Globus pallidus (tissue), 1 donor: ENCODE measurements at places on chromosomes 6 and 20.

- DNase-seq = no peak
Observed at GRCh38 chr20:10946124-10946880, 272.5 kb upstream of the JAG1 start.

- DNase-seq = no peak
Observed at GRCh38 chr6:31597006-31597405, 4.2 kb upstream of the NCR3 start.

DNA sequence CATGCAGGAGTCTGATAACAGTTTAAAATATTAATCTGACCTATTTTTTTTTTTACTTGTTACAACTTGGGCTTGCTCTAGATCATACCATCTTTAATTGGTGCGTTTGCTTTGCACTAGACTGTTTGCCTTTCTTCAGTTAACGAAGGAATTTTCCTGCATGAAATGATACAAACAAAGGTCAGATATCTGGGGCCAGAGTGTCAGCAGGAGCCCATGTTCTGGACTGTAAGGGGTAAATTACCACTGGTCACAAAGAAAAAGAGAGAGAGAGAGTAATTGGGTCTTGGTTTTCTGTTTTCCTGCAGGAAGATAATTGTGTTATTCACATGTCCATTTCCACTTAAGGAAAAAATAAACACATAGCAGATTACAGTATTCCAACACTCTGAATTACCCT, 399.4 kb upstream of the MARCKS start:
- DNase-seq = no peak

DNA sequence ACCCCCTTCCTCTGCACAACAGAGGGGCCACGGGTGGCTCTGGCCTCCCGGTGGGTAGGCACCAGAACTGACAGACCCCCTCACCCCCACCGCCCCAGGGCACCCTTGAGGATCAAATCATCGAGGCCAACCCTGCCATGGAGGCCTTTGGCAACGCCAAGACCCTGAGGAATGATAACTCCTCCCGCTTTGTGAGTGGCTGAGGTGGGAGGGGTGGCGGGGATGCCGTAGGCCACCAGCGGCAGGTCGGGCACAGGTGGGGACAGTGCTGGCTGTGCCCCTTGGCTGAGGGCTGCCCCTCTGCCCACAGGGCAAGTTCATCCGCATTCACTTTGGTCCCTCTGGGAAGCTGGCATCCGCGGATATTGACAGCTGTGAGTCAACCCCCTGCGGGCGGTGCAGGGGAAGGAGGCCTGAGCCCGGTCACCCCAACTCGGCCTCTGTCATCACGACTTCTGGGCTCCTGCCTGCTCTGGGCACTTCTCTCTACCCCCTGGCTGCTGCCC, 29.1 kb downstream of the MYH7B start:
- no peak for DNase-seq

GRCh38 chr20:24977797-24978196, 14.8 kb downstream of the APMAP start:
- DNase-seq = peak; percentile 72

GRCh38 chr20:52127309-52127708, 64.3 kb downstream of the ZFP64 start:
- no peak for DNase-seq

GRCh38 chr20:11702721-11703518, 214.8 kb upstream of the BTBD3 start:
- DNase-seq = no peak

DNA sequence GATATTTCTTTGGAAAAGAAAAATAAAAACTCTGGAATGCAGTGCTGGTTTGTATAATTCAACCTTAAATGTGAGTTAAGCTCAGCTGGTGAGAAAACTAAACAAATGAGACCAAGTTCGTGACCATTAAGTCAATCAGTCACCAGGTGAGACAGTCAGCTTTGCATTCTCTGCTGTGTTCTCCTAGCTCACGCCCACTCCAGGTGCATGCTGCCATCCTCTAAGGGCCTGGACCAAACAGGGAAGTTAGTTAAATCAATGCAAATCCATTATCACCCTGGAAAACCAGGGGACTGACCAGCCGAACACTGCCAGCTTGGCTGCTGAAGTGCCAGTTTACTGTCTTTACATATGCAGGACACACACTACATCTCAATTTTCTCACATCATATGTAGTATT, 7.2 kb downstream of the TPBG start:
- no peak for DNase-seq

- no peak for DNase-seq
Observed at GRCh38 chr20:21342656-21343345, 39.7 kb downstream of the XRN2 start.

DNA sequence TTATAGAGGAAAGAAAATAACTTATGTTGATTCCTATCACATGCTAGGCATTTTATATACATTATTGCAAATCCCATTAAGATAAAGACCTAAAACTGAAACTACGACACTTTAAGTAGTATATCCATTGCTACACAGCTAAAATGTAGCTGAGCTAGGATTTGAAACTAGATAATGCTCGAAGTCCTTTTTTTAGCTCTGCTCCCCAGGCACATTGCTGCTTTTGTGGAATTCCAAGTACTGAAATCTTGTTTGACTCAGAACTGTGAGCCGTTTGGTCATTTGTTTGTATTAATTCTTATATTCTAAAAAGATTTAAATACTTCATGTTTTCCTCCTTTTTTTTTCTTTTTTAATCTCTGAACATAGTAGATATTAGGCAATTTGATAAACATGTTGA, 644.8 kb downstream of the HACE1 start:
- no peak for DNase-seq

GRCh38 chr6:121645100-121645745, 209.8 kb downstream of the GJA1 start:
- DNase-seq = no peak

DNA sequence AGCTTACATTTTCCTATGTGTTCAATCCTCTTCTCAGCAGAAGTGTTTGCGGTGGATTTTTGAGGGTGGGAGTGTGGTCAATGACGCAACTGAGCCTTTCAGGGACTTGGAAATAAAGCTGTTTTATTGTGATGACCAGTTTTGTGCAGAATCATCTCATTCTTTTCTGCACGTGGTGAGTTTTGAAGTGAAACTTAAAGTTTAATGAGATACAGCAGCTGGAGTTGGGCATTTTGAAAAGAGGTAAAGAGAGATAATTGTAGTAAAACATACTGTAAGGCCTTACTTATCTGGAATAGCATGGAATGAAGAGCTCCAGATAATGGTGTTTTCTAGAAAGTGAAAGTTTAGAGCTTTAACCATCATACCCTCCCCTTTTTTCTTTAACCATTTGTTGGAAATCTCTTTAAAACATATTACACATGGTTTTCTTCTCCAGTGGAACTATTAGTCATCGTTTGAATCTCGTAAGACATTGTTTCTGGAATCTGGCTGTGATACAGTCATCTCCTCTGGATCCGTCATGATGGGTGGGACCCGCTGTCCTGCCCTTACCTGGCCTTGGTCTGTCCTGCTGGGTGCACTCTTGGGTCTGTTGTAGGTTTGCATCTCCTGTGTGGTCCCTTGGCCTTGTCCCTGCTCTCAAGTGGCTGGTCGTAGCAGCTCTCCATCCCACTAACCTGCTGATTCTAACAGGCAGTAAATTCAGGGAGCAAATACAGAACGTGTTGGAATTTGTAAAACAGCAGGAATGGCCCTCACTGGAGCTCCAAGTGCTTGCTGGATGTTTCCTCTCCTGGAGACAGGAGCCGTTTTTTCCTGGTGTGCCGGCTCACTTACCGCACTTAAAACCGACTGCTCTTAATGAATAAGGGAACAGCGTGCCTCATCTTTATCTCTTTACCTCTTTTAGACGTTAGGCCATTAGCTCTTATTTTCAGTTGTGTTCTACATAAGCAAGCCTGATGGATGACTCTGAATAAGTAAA, 29.8 kb downstream of the UST start:
- DNase-seq = no peak

GRCh38 chr6:39152262-39152661, 37.3 kb upstream of the SAYSD1 start:
- DNase-seq = no peak

DNA sequence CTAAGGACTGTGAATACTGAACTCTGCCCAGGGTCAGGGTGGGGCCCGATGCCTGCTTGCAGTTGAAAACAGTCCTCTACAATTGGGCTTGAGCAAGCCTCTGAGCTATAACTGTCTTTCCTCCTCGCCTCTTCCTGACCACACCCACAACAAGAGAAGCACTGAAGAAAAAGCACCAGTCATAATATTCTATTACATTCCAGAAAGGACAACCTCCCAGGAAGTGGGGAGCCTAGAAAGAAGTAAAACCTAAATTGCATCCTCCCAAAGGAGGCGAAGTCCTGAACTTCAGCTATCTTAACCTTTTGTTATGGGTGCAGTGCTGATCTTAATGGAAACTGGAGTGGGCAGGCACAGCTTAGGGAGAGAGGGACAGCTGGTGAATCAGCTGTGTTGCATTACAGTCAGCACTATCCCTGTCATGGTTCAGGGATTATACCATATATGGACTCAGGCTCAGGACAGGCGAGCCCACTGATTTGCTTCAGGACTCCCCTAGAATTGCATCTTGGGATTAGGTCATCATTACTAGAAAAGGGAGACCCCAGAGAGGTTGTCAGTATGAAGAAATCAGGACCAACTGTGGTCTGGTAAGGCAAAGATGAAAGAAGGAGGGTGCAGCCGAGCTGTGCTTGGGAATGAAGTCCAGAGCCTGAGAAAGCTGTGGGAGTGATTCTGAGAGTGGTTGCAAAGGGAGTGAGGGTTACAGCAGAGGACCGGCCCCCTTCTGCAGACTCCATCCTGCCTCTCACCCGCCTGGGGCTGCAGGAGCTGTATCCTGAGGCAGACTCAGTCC, 18.3 kb upstream of the TRAM2 start:
- DNase-seq = no peak

DNA sequence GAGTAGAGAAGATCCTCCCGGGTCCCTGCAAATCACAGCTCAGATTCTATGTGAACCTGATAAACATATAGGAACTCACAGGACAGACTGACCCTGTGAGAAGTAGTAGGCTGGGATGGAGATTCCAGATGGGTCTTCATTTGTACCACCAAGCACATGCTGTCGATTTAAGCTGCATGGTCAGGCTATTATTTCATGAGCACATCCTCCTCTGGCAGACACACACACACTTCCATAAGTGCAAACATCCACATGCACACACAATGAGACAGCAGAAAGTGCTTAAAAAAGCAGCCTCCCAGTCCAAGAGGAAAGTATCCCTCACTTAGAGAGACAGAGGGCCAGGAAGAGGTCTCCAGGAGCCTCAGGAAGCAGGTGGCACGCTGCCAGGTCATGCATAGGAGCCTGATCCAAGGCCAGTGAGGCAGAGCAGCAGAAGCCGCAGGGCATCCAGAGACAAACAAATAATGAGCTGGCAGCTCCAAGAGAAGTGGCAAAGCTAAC, 131.8 kb downstream of the UNC5CL start:
- DNase-seq = no peak

- DNase-seq = no peak
Observed at GRCh38 chr6:47376930-47377329, 67.2 kb upstream of the TNFRSF21 start.

DNA sequence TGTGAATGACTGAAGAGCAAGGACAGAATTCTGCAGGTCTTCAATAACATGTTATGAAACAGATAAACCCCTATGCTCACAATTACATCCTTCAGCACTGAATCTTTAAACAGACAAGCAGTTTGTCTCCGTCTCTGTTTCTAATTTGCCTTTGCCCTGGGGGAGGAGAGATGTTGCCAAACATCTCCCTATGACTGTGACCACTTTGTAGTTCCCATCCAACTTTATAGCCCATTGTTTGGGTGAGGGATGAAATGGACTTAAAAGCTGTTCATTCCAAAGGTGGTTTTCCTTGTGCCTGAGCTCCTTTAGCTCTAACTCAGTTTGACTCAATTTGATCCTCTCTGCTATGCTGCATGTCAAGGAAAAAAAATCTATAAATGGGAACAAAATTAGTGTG, 19.5 kb upstream of the ADTRP start:
- no peak for DNase-seq

DNA sequence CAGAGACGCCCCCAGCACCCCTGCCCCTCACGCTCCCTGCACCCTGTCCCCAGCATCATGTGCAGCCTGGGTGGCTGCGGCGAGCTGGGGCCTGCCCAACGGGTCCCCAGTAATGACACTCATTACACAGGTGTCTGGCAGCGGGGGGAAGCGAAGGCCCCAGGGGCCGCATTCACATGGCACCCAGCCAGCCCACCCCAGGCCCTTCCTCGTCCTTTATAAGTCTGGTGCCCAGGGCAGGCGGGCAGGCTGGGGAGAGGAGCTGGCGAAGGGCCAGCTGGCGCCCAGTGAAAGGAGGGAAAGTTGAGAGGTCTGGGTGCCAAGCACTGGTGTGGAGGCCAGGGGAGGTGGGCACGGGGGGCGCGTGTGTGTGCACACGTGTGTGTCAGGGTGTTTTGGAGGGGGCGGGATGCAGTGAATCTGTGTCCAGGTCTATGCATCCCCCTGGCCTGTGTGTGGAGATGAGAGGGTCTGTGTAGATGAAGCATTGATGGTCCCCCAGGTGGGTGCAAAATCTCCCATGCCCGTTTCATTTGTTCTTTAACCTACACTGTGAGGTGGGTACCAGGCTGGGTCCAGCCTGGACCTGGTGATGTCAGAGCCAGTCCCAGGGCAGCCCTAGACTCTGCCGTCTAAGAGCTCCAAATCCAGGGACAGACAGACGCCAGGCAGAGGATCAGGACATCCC, 105.3 kb downstream of the CEBPB start:
- DNase-seq = no peak

DNA sequence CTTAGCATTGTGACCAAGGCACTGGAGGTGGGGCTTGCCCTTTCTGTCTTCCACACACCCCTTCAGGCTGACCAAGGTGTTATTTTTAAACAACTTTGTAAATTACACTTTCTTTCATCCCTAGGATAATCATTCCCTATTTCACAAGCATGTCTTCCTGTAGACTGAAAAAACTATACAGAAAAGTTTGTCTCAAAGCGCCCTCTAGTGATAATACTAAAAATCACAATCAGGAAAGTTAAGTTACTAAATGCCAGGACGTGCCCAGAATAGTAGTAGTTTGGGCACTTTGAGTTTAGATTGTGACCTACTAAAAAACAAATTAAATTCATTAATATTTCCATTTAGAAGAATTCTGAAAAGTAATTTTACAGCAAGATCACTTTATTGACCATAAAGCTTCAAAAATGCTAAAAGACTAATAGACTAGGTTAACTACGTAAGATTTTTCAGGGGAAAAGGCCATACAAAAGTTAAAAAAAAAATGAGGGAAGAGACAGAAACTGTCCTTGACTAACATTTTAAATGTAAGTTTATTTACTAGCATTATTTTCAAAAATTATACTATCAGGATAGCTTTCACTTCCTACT, 123.3 kb upstream of the DUSP22 start:
- peak; percentile 40 for DNase-seq

DNA sequence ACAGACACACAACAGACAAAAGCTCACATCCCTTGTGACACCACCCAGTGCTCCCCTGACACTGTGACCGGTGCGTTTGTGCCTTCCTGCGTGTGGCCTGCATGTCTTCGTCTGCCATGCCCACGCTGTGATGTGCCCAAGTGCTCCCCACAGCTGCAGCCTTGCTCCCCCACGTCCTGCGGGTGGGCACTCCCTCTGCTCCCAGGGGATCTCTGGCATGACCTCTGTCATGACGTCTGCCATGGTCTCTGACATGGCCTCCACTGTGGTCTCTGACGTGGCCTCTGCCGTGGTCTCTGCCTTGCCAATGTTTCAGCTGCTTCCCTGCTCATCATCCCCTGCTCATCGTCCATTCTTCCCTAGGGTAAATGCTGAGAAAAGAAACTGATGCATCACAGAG, 200.9 kb downstream of the DLL1 start:
- no peak for DNase-seq
